ENCODE measurements at places on chromosomes 1 and 21.

DNA sequence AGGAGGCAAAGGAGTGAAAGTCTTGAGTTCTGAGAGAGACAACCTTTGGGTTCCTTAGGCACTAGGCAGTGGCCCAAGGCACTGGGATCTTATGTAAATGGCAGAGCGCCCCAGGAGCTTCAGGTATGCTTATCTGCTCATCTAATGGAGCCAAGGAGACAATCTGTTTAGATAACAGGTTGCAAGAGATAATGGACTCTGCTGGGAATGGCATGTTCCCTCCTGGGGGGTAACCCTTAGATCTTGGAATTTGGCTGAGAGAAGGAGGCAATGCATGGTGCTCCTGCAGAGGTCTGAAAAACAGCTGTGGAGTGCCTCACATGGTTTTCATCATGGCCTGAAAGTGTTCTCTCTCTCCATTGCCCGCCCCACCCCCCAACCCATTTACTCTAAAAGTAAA, 44.1 kb upstream of the WLS start:
- DNase-seq = no peak
- no peaks in the 10 kb centered on the region for H3K27me3 ChIP-seq
- H3K27ac ChIP-seq = no peak overlapping the region
- no peak overlapping the region for H3K4me3 ChIP-seq

DNA sequence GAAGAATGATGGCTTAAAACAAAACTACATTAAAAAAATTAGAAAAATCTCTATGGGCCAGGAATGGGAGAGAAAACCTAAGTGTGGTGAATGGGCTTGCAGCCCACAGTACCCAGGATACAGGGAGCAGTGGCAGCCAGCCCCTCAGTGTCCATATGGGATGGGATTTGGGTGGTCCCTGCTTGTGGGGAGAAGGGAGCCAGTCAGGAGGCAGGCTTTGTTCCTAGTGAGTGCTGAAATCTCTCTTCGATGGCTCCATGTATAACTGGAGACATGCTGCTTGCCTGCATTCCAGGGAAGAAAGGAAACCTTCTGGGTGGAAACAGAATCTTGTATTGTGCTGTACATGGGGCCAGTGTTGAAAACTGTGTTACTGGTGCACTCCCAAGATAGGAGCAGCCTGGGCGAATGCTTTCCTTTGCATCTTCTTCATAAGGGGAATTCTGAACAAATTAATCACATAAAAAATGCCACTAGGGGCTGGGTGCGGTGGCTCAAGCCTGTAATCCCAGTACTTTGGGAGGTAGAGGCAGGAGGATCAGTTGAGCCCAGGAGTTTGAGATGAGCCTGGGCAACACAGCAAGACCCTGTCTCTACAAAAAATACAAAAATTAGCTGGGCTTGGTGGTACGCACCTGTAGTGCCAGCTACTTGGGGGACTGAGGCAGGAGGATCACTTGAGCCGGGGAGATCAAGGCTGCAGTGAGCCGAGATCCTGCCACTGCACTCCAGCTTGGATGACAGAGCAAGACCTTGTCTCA, 36.0 kb downstream of the PTPRU start:
- no peak overlapping the region for H3K4me3 ChIP-seq
- peak; percentile 7 for DNase-seq
- H3K27me3 ChIP-seq = no peaks in the 10 kb centered on the region
- H3K27ac ChIP-seq = peak overlapping the region; percentile 72

DNA sequence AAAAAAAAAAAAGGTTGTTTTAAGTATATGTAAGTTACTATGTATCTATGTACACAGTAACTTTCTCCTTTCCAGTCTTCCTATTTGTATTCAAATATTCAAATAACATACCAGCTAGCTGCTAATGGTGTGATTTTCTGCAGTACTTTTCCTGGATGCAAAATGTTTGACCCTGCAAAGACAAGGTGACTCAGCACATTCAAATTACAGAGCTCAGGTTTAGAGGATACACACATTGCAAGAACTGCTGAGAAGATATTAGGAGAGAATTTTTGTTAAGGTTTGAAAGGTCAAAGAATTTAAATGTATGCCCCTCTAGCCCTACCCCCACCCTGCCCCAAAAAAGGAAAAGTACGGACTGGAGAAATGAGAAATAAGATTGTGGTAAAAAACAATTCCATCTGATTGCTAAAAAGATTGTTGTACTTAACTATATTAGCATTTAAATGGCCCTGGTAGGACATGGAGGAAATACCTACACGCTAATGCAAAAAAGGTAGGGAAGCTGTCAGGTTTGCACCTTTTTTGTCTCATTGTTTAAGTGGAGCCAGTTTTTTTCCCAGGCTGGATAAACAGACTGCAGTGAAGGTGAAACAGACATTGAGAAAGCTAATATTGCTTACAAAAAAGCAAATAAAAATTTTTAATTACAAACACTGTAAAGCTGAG, 45.6 kb downstream of the ZNF281 start:
- H3K27me3 ChIP-seq = no peaks in the 10 kb centered on the region
- no peak for DNase-seq
- H3K4me1 ChIP-seq = no peaks in the 10 kb centered on the region
- no peaks in the 10 kb centered on the region for H3K36me3 ChIP-seq
- no peak overlapping the region for H3K27ac ChIP-seq
- no peak overlapping the region for H3K4me3 ChIP-seq

DNA sequence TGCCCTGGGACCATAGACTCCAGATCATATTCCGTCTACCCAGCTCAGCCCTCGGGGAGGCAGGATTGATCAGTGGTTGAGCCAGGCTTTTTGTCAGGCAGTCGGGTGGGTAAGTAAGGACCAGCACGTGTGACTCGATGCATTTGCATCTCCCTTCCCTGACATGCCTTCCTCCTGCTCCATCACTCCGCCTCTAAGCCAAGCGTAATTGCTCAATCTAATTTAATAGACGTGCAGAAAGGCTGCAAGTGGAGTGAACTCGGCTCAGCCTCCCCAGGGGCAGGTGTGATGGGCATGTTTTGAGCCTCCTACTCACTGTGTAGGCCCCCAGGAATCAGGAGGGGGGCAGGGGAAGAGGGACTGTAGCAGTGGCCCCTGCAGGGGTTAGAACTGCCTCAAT, 34.6 kb upstream of the GRIK3 start:
- H3K4me3 ChIP-seq = no peak overlapping the region
- H3K36me3 ChIP-seq = no peaks in the 10 kb centered on the region
- no peaks in the 10 kb centered on the region for H3K4me1 ChIP-seq
- DNase-seq = no peak
- no peak overlapping the region for H3K27ac ChIP-seq
- peaks cover 4% of the 10 kb centered on the region for H3K27me3 ChIP-seq

DNA sequence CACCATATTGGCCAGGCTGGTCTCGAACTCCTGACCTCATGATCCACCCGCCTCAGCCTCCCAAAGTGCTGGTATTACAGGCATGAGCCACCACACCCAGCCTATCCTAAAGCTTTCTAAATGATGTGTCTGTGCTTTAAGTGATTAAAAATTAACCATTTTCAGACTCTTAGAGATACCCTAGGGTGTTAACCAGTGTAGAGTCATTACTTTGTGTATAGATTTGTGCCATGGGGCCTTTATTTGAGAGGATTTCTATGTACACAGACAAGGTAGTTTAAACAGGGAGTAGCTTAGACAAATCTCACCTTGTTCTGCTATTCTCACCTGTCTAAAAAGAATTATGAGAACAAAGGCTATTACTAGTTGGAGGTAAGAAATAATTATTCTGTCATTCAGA, 12.7 kb upstream of the PLEKHM2 start:
- H3K36me3 ChIP-seq = no peaks in the 10 kb centered on the region
- DNase-seq = no peak
- peaks cover 5% of the 10 kb centered on the region for H3K4me1 ChIP-seq
- no peak overlapping the region for H3K4me3 ChIP-seq

DNA sequence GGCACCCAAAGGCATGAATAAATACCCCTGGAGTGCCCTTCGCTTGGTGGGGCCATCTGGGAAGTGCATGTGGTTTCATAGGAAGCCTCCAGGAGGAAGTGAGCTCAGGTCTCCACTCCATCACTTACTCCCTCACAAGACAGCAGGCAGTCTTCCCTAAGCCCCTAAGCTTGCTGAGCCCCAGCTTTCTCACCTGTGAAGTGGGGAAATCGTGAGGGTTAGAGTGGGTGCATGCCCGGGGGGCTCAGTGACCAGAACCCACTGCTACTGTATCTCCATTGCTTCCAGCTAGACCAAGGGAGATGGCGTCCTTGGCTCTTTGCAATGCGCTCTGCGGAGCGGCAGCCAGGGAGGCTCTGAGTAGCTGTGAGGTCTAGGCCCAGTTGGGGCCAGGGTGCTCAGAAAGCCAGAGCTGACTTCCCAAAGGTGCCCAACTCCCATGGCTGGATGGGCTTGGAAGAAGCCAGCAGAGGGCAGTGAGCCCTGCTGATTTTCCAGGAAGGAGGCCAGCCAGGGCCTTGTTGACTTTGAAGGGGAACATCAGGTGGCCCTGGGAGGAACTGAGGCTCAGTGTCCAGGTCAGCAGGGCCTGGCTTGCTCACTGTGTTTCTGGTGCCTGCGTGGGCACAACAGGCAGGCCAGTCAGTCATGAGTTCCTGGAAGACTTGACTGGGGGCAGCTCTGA, 27.3 kb downstream of the CDCP2 start:
- no peak overlapping the region for H3K4me3 ChIP-seq
- peak; percentile 60 for DNase-seq
- H3K4me1 ChIP-seq = peaks cover 12% of the 10 kb centered on the region
- no peak overlapping the region for H3K27ac ChIP-seq
- no peaks in the 10 kb centered on the region for H3K36me3 ChIP-seq

DNA sequence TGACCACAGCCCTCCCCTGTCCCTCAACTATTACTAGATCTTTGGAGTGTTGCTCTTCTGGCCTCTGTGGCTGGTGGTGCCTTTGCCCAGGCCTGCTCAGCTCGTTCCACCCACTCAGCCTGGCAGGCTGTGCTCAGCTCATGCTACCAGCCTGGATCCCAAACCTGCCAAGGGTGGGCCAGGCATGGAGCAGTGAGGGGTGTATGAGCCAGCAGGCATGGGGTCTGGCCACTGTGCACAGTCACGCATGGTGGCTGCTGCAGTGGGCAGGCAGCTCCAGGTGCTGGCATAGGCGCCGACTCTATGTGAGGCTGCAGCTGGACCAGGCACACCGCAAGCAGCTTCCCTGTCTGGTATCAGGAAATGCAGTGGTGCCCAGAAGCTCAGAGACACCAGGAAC, 449.9 kb downstream of the MATN1 start:
- H3K4me3 ChIP-seq = no peak overlapping the region
- no peaks in the 10 kb centered on the region for H3K4me1 ChIP-seq
- DNase-seq = no peak
- no peaks in the 10 kb centered on the region for H3K36me3 ChIP-seq

GRCh38 chr1:9101510-9102146, 27.3 kb downstream of the GPR157 start:
- H3K4me1 ChIP-seq = peaks cover 3% of the 10 kb centered on the region
- H3K4me3 ChIP-seq = no peak overlapping the region
- peak; percentile 74 for DNase-seq

DNA sequence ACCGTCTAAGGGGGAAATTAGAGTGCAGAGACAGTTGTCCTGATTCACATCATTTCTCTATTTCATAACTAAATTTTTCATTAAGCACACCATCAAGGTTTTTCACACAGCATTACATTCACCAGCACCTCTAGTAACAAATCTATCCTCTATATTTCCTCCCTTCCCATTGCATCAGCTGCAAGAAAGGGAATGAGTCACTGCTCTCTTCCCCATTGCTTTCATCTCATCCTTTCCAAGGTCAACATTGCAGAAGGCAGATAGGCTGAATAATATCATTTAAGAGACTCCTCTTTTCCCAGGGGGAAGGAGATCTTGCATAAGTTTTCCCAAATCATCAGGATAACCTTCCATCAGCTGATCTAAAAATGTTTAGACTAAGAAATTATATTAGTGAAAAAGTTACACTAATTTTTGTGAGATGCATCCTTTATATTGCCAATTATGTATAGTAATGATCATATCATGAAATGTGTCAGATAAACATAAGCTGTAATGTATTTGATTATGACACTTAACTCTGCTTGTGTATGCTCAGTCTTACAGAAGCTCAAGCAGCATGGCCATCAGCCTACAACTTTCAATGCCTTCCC, 4.3 kb downstream of the INTS7 start:
- no peaks in the 10 kb centered on the region for H3K27me3 ChIP-seq
- H3K36me3 ChIP-seq = no peaks in the 10 kb centered on the region
- DNase-seq = peak; percentile 51
- H3K4me3 ChIP-seq = no peak overlapping the region
- H3K27ac ChIP-seq = peak overlapping the region; percentile 63
- peaks cover 16% of the 10 kb centered on the region for H3K4me1 ChIP-seq

DNA sequence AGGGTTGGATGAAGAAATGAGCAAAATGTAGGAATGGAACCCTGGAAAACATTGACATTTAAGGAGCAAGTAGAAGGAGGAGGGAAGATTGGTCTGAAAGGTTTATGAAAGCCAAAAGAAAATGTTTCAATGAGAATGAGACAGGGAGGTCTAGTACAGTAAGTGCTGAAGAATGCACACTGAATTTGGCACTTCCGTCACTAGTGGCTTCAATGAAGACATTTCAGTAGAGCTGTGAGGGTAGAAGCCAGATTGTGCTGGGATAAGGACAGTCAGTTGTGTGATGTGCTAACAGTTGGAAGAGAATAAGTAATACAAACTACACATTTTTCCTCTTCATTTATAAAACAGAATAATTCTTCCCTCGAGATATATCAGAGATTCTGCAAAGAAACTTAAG, 17.1 kb downstream of the THEM4 start:
- H3K4me1 ChIP-seq = no peaks in the 10 kb centered on the region
- H3K36me3 ChIP-seq = no peaks in the 10 kb centered on the region
- H3K4me3 ChIP-seq = no peak overlapping the region
- H3K27ac ChIP-seq = no peak overlapping the region

GRCh38 chr1:11563560-11564069, 84.7 kb downstream of the DISP3 start:
- no peak overlapping the region for H3K4me3 ChIP-seq
- H3K36me3 ChIP-seq = no peaks in the 10 kb centered on the region
- peak; percentile 50 for DNase-seq
- H3K4me1 ChIP-seq = no peaks in the 10 kb centered on the region

GRCh38 chr1:31830065-31830464, 14.2 kb upstream of the SPOCD1 start:
- no peak for DNase-seq
- H3K27me3 ChIP-seq = no peaks in the 10 kb centered on the region
- no peak overlapping the region for H3K4me3 ChIP-seq
- H3K27ac ChIP-seq = no peak overlapping the region
- no peaks in the 10 kb centered on the region for H3K36me3 ChIP-seq

GRCh38 chr21:36709030-36709867, 10.3 kb downstream of the SIM2 start:
- H3K27ac ChIP-seq = no peak overlapping the region
- H3K36me3 ChIP-seq = no peaks in the 10 kb centered on the region
- DNase-seq = no peak
- no peak overlapping the region for H3K4me3 ChIP-seq

DNA sequence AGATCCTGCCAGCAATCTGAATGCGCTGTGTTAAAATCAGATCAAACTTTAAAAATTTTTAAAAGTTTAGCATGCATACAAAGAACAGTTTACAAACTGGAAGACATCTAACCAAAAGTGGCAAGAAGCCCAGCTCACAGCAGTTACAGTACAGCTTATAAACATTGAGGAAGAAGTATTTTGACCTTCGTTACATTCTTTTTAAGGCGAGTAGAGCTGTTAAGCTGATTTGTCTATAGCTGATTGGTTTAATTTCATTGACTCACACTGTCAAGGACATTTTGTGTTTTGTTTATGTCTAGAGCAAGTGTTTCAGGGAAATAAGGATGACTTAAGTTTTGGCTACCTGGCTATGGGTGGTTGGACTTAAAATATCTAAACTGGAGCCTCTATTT, 3.0 kb upstream of the PGM1 start:
- no peaks in the 10 kb centered on the region for H3K27me3 ChIP-seq
- H3K36me3 ChIP-seq = no peaks in the 10 kb centered on the region
- H3K27ac ChIP-seq = no peak overlapping the region
- peaks cover 3% of the 10 kb centered on the region for H3K4me1 ChIP-seq

GRCh38 chr1:24544239-24544638, 11.6 kb upstream of the NCMAP start:
- no peak overlapping the region for H3K27ac ChIP-seq
- H3K36me3 ChIP-seq = no peaks in the 10 kb centered on the region
- DNase-seq = no peak
- H3K4me3 ChIP-seq = no peak overlapping the region
- H3K27me3 ChIP-seq = no peaks in the 10 kb centered on the region

All from hepatocyte (in vitro differentiated cells).